ENCODE measurements at places on chromosomes 16 and 17.
A peak's percentile ranks its signal among the peaks of the same experiment; 100 is the strongest.

GRCh38 chr17:47693731-47694580 lies at the start of gene TBKBP1:
TBKBP1 (plus strand) TSS chr17:47694161; CDS start chr17:47696113, 1,952 bp downstream.
- H3K4me3 ChIP-seq = peak within 1 kb of the TSS; percentile 98
- no peaks in the 10 kb centered on the region for H3K27me3 ChIP-seq
- H3K4me1 ChIP-seq = peaks cover 37% of the 10 kb centered on the region
- DNase-seq = peak; percentile 46
- H3K27ac ChIP-seq = peak within 1 kb of the TSS; percentile 99
- no peaks in the 10 kb centered on the region for H3K36me3 ChIP-seq

DNA sequence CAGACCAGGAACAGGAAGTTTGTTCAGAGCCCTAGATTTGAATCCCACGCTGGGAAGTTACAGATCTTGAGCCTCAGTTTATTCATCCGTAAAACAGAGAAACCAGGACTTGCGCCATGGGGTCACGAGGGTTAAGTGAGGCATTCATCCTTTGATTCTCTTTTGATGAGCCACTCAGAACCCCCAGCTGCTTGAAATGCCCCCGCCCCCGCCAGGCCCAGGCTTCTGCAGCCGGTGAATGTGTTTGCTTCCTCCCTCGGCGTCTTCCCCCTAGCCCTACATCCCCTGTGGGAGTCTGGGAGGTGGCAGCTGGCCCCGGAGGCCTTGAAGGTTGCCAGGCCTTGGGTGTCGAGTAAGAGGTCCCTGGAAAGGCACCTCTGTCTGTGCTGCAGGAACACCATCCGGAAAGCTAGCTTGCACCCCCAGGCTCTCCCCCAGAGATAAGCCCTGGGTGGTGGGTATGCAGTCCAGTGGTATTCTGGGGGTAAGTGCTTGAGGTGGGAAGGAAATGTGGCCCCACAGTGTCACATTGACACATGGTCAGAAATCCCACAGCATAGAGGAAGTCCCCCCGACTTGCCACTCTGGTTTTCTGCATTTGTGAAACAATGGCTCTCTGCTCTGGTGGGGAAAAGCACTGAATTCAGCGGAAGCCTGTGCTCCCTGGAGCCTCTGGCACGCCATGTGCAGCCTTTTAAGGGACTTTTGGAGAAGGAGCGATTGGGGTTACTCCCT lies 14.9 kb downstream of the IRF8 start:
- H3K4me3 ChIP-seq = no peak overlapping the region
- no peak overlapping the region for H3K27ac ChIP-seq
- DNase-seq = no peak
- peaks cover 10% of the 10 kb centered on the region for H3K4me1 ChIP-seq

DNA sequence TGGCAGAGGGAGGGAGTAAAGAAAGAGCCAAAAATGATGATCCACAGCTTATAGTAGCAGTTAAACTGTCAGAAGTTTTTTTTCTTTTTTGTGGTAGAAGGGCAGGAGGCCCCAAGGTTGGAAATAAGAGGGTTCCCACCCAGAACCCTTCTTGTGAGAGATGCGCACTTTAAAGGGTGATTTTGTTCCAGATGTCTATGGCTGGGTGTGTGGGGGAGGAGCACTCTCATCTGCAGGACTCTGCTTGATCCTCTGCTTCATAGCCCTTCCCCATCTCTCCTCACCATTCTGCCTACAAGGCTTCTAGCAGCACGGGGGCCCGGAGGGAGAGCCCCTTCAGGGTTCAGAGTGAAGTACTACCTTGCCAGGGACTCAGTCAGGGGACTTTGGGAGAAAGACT lies 6.4 kb downstream of the ATXN1L start:
- no peak overlapping the region for H3K27ac ChIP-seq
- H3K4me3 ChIP-seq = no peak overlapping the region
- no peak for DNase-seq
- no peaks in the 10 kb centered on the region for H3K27me3 ChIP-seq
- H3K4me1 ChIP-seq = peaks cover 60% of the 10 kb centered on the region

- no peaks in the 10 kb centered on the region for H3K36me3 ChIP-seq
- H3K27ac ChIP-seq = no peak overlapping the region
- no peak overlapping the region for H3K4me3 ChIP-seq
- no peaks in the 10 kb centered on the region for H3K27me3 ChIP-seq
- DNase-seq = peak; percentile 36
These were observed 160.1 kb downstream of the MAP2K4 start for GRCh38 chr17:12180644-12181261.

- no peak overlapping the region for H3K4me3 ChIP-seq
- no peaks in the 10 kb centered on the region for H3K27me3 ChIP-seq
- H3K4me1 ChIP-seq = peaks cover 43% of the 10 kb centered on the region
- H3K36me3 ChIP-seq = no peaks in the 10 kb centered on the region
- H3K27ac ChIP-seq = no peak overlapping the region
These were observed 30.9 kb downstream of the WSB1 start for GRCh38 chr17:27324771-27325339.

DNA sequence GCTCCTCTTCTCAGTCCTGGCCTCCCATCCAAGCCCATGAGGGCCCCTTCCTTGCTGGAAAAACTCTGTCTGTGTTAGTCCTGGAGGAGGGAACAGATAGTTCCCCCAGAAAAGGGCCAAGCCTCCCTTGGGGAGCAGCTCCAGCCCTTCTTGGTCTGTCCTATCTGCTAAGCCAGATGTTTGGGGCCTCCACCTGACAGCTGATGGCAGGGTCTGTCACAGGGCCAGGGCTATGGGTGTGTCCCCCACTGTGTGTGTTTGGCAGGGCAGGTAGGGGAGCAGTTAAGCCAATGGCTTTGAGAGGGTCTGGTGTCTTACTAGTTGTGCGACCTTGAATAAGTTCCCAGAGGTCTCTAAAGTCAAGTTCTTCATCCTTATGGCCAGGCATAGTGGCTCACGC lies 13.6 kb upstream of the SLC4A1 start:
- H3K4me1 ChIP-seq = peaks cover 19% of the 10 kb centered on the region
- H3K27ac ChIP-seq = no peak overlapping the region
- H3K27me3 ChIP-seq = no peaks in the 10 kb centered on the region
- H3K36me3 ChIP-seq = no peaks in the 10 kb centered on the region
- H3K4me3 ChIP-seq = no peak overlapping the region

- H3K4me3 ChIP-seq = no peak overlapping the region
- no peaks in the 10 kb centered on the region for H3K36me3 ChIP-seq
- H3K27ac ChIP-seq = no peak overlapping the region
- no peaks in the 10 kb centered on the region for H3K4me1 ChIP-seq
These were observed 102.7 kb downstream of the UTP18 start for GRCh38 chr17:51362811-51363585.

DNA sequence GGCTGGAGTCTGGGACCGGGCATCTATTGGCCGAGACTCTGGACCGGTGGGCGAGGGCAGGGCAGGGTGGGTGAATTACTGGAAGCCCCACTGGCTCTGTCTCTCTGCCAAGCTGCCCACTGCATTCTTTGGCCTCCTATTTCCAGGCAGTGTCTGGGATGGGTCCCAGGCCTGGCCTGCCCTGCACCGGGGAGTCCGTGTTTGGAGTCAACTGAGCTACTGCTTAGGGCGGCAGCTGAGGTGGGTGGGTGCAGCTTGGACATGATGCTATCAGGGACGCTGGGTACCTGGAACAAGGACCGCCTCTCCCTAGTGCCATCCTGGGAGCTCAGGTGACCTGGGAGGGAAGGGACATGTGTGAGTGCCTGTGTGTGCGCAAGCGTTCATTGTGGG lies 58.1 kb downstream of the SOCS3 start:
- H3K4me1 ChIP-seq = peaks cover 5% of the 10 kb centered on the region
- H3K27ac ChIP-seq = no peak overlapping the region
- no peak overlapping the region for H3K4me3 ChIP-seq
- no peak for DNase-seq
- no peaks in the 10 kb centered on the region for H3K36me3 ChIP-seq
- H3K27me3 ChIP-seq = no peaks in the 10 kb centered on the region

GRCh38 chr16:89605186-89605970 lies 8.1 kb upstream of the DPEP1 start:
- H3K27me3 ChIP-seq = no peaks in the 10 kb centered on the region
- no peaks in the 10 kb centered on the region for H3K36me3 ChIP-seq
- DNase-seq = no peak

DNA sequence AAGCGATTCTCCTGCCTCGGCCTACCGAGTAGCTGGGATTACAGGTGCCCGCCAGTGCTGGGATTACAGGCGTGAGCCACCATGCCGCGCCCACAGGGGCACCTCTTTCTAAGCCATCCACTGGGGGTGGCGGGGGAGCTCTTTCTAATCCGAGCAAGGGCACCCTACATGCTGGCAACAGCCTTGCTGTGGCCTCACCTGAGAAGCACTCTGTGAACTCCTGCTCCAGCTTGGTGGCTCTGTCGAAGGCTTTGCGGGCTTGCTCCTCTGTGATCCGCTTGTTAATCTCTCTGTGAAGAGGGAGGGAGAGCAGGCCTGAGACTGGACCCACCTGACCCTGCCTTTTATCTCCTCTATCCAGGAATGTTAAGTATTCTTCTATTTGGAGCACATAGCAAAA lies 11.9 kb upstream of the ASGR1 start:
- H3K27ac ChIP-seq = no peak overlapping the region
- DNase-seq = no peak
- no peaks in the 10 kb centered on the region for H3K27me3 ChIP-seq
- no peak overlapping the region for H3K4me3 ChIP-seq

Measured in heart right ventricle (tissue), 16 donors.